ENCODE measurements at places on chromosomes 6 and 20.

DNA sequence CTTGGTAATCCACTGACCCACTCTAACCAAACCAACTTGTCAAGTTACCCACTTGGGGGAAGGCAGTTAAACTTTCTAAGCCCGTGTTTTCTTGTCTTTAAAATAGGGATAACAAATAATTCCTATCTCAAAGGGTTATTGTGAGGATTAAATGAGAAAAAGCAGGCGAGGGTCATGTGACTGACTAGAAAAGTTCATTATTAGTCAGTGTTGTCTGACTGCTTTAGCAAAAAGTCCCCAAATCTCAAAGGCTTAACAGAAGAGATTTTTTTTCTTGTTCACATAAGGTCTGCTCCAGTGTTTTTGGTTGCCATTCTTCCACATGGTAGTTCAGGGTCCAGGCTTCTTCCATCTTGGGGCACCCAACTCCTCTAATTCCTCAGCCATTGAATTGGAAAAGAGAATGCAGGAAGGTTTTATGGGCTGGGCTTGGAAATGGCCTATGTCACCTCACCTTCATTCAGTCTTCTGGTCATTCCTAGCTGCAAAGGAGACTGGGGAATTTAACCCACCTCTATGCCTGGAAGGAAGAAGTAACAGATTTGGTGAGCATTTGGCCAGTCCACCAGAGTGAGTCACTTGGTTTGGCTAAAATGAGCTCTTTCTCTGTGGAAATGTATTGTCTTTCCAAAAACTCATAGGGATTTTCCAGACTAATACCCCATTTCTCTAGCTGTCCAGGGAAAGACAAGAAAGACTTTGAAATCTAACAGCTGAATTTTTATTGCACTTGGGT is 77.0 kb downstream of the CAP2 start:
- peak; percentile 16 for DNase-seq

GRCh38 chr6:5771759-5772390 is 234.8 kb downstream of the NRN1 start:
- DNase-seq, result no peak

GRCh38 chr6:155181498-155181897 is 82.3 kb upstream of the CLDN20 start:
- DNase-seq, result no peak

- no peak for DNase-seq
Measured at GRCh38 chr20:54167909-54168872, 5.6 kb downstream of the CYP24A1 start.

GRCh38 chr6:145924600-145924999 is 39.6 kb downstream of the SHPRH start:
- no peak for DNase-seq

DNA sequence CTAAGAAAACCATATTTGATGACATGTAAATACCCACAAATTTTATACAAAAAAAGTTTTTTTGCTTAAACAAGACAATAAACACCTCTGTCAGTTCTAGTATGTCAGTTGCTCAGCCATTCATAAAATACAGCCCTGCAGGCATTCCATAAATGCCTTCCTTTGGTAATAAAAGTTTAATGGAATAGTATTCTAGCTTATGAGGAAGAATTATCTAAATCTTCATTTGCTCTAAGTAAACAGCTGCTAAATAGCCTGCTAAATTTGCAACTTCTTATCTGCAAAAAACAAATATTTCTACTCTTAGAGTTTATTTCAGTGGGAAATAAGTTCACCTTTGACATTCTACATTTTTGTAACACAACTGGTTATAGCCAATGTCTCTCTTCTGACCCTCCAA is 108.8 kb downstream of the SMLR1 start:
- no peak for DNase-seq

DNA sequence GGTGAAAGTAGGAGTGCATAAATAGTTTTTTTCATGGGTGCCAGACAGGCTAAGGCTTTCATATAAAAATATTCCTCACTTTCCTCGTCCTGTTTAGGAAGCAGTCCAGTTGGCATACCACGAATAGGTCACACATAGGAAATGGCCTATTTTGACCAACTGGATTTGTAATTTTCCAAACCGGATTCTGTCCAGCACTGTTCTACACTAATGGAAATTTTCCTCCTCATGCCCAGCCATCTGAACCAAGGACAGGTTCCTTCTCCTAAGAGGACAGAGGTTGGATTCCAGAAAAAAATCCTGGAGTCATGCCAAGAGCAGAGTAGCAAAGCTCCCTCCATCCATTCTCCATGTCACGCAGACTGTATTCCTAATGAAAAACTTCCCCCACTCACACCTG is 43.1 kb downstream of the PANK2 start:
- no peak for DNase-seq

All from AG08395 (cell line).